ENCODE measurements at places on chromosomes 4 and X. TPM values are rescaled to one million over a fixed set of nuclear protein-coding genes. Genes with fewer than 3 reads are reported as not detected.

The TRPC5OS gene
- not detected for total RNA-seq

The ASMT gene
- total RNA-seq: not detected

The NDNF gene
- 1.1 TPM for total RNA-seq

The SULT1B1 gene
- total RNA-seq: 1.6 TPM

The BANK1 gene
- total RNA-seq: not detected

The VCX3A gene
- not detected for total RNA-seq

The RBMX2 gene
- total RNA-seq: 10.7 TPM

The ZCCHC12 gene
- not detected for total RNA-seq

The TLR1 gene
- 1.9 TPM for total RNA-seq

The CRLF2 gene
- total RNA-seq: not detected

The DCAF8L1 gene
- not detected for total RNA-seq

The TSPAN6 gene
- 27.8 TPM for total RNA-seq

The F9 gene
- not detected for total RNA-seq

The CABS1 gene
- not detected for total RNA-seq

The IL21 gene
- total RNA-seq: not detected

The MXRA5 gene
- total RNA-seq: 0.94 TPM

The GAGE12E gene
- total RNA-seq: not detected

The XK gene
- not detected for total RNA-seq

The RIBC1 gene
- 0.17 TPM for total RNA-seq

The MSX1 gene
- 5.7 TPM for total RNA-seq

The IL3RA gene
- not detected for total RNA-seq

The RNF212 gene
- 4.6 TPM for total RNA-seq

The HMGN5 gene
- 2.3 TPM for total RNA-seq

The TBC1D14 gene
- 19.4 TPM for total RNA-seq

The GRIA2 gene
- not detected for total RNA-seq

The CT45A5 gene
- total RNA-seq: not detected

The CCDC149 gene
- 3.5 TPM for total RNA-seq

Measured in pericardium fibroblast (primary cell).